ENCODE measurements at places on chromosomes 1 and 21.

GRCh38 chr1:80535466-80535865, 1265.3 kb upstream of the ADGRL2 start:
- DNase-seq = no peak

DNA sequence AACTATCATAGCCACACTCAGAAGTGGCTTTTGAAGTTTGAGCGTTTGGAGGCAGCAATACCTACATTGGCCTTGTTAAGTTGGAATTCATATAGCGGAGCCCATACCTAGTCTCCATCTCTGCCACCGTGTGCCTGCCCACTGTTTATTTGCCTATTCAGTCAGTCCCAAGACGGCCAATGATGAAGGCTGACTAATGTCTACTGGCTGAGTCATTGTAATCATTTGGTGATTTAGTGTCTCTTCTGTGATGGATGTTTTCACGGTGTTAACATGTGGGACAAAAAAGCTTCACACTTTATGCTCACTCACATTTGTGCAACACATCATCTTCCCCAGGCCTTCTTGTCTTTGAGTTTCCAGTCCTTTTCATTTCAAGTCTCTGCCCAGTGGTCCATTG, 92.6 kb upstream of the PBX1 start:
- no peak for DNase-seq

GRCh38 chr1:22489278-22489677, 37.6 kb downstream of the ZBTB40 start:
- no peak for DNase-seq

DNA sequence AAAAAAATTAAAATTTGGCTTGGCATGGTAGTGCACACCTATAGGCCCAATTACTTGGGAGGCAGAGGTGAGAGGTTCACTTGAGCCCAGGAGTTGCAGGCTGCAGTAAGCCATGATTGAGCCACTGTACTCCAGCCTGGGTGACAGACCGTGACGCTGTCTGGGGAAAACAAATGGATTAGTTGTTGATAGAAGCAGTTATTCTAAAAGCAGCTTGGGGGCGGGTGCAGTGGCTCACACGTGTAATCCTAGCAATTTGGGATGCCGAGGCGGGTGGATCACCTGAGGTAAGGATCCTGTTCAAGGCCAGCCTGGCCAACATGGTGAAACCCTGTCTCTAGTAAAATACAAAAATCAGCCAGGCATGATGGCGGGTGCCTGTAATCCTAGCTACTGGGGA, 40.3 kb downstream of the KIF1B start:
- no peak for DNase-seq

DNA sequence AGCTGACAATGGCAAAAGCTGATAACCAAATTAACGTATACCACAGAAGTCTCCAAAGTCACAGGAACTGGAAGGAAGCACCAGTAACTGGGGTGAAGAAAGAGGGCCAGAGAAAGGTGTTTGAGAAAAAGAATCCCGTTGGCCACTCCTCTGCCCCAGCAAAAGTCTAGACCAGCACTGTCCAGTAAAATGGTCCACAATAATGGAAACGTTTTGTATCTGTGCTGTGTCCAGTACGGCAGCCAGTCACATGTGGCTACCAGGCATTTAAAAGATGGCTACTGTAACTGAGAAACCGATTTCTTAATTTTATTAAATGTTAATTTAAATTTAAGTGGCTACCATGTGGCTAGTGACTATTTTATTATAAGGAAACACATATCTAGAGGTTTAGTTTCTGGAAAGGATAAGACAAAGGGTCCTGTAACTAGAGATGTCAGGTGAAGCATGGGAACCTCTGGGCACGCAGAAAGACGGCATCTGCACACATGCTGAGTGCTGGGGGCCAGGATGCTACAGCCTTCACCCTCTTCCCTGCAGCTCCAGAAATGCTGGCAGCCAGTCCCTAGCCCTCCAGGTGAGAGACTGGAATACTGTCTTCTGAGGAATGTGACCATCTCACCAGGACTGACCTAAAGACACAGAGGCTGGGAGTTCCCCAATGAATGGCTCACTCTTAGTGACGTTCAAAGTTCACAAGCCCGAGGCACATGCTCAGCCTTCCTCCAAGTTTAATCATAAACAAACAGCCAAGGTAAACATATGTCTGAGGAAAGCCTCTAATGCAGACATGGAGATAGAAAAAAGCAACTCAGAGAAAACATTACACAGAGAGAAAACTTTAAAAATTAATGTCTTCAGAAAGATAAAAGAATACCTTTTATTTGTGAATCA, 50.7 kb downstream of the JAK1 start:
- no peak for DNase-seq

GRCh38 chr1:184019506-184019905, 18.0 kb downstream of the COLGALT2 start:
- DNase-seq = no peak

DNA sequence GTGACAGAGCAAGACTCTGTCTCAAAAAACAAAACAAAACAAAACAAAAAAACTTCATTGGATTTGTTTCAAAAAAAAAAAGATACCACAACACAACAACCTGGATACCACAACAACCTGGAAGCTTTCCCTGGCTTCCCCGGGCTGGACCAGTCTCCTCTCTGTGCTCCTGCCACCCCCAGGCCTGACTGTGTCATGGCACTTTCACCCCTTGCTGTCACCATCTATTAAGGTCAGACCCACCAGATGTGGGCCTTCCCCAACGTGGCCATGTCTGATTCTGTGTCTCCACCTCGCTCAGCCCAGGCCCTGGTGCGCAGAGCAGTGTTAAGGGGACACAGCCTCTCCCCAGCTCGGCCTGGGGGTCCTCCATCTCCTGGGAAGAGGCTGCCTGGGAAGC, 28.3 kb upstream of the ACOT11 start:
- no peak for DNase-seq

DNA sequence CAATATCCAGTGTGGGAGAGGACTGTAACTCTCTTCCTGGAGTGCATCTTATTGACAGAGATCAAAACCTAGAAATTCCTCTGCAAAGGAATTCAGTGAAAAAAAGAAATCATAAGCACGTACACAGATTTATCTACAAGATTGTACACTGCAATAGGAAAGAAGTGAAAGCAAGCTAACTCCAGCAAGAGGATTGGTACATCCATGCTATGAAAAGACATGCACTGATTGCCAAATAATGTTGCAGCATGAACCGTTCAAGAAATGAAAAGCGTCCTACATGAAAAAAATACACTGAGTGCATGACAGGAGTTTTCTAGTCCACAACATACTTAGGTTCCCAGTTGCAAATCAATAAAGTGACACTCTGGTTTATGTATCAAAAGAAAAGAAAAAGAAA, 1.9 kb upstream of the MGST3 start:
- no peak for DNase-seq

GRCh38 chr1:87791931-87792740, 463.5 kb downstream of the LMO4 start:
- no peak for DNase-seq

DNA sequence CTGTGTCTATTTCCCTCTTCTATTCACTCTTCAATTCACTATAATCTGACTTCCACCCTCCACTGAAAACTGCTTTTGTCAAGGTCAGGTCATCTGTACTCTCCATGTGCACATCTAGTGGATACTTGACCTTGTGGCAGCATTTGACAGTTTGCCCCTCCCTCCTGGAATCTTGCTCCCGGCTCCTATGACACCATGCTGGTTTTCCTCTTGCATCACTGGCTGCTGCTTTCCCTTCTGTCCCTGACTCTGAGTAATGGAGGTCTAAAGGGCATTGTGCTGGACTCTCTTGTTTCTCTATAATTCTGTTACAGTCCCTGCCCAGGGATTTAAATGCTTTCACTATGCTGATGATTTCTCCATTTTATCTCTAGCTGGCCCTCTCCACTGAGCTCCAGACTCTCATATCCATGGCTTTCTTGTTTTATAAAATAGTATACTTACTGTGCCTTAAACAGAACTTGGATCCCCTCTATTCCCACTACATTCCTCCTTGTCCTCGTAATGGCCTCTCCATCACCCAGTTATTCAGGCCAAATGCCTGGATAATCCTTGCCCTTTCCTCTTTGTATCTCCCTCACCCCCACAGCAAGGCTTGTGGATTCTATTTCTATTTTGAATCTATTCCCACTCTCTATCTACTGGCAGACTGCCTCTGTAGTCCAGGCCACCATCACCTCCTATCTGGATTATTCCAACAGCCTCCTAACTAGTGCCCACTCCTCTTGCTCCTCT, 36.8 kb upstream of the PODN start:
- no peak for DNase-seq

DNA sequence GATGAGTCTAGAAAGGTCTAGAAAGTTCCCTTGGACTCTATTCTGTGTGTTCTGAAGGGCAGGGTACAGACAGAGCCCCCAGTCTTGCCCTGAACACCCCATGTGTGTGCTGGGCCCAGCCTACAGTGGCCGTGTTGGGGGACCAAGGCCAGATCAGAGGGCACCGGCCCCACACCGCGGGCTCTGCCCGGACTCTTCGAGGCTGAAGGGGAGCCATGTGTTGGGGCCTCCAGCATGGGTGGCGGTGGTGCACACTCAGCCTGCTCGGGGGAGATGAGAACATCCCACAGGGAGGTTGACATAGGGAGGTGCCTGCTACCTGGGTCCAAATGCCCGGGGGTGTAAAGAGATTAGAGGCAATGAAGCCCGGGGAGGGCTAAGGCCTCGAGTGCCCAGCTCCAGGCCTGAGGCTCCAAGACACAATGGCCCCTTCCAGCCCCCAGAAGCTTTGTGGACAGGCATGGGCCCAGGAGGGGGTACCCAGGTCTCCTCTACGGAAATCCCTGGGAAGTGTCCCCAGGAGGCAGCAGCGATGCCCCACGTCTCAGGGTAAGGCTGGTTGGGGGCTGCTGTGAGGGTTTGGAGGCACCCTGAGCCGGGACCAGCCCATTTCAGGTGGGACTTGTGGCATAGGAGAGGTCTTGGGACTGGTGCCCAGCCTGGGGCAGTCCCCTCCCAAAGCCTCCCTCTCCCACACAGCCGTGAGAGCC, 12.1 kb downstream of the ARHGEF16 start:
- DNase-seq = no peak

DNA sequence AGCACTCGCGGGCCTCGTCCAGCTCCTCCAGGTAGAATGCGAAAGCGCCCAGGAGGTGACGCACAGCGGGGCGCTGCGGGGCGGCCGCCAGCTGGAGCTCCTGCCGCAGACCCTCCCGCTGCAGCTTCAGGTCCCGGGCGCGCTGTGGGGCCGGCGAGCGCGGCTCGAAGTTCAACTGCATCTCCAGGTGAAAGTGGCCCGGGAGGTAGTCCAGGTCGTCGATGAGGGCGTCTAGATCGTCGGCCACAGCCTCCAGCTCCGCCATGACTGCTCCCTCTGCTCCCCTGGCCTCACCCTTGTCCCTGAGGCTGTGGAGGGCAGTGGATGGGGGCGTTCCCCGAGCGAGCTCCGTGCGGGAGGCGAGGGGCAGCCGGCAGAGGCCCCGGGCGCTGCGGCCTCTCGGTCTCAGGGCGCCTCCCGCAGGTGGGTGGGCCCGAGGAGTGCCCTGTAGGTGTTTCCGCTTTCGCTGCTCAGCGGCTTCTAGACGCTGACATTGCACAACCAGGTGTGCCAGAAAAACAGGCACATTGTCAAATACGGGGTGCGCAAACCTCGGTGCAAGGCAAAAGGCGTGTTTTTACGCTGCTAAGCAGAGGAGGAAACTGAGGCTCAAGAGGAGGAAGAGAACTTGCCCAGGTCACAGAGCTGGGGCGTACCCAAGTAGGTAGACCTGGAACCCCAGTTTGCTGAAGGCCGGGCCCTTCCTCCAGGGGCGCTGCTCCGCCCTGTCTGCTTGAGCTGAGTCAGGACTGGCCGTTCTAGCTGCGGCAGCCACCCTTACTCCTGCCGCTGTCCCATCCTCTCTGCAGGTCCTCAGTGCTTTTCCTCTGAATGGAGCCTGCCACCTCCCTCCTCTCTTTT, at the start of gene TTC22:
Gene TTC22 (minus strand): TSS at position 425 of the 861 bp plus-strand sequence. CDS start 160 bp downstream, at position 265.
- peak; percentile 23 for DNase-seq

- DNase-seq = no peak
Measured at GRCh38 chr1:11764115-11764514, 2.1 kb downstream of the C1orf167 start.

GRCh38 chr21:17045214-17045853, 467.5 kb upstream of the CXADR start:
- DNase-seq = no peak

DNA sequence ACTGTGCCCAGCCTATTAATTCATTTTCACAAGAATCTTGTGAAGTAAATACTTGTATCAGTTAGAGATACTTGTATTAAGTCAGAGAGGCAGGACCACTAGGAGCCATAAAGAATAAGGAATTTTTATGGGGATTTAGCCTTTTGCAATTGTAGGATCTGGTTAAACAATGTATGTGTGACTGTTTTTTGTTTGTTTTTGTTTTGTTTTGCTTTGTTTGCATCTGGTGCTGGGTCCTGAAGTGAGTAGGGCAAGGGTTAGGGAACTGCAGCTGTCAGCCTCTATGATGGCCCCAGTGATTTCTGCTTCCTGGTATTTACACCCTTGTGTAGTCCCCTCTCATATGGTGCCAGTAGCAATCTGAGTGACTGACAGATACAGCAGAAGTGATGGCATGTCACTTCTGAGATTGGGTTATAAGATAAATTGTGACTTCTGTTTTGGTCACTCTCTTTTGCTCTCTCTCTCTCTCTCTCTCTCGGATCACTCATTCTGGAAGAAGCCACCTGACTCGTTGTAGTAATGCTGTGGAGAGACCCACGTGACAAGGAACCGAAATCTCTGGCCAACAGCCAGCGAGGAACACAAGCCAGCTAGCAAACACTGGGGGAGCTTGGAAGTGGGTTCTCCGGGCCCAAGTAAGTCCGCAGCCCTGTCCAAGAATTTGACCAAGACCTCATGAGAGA, 96.2 kb upstream of the MARK1 start:
- no peak for DNase-seq
